ENCODE measurements at places on chromosomes 13 and 19.

- DNase-seq, result no peak
Observed at GRCh38 chr13:109093998-109094397, 464.6 kb downstream of the MYO16 start.

GRCh38 chr19:33954686-33955085 lies 158.0 kb downstream of the KCTD15 start:
- DNase-seq, result no peak

DNA sequence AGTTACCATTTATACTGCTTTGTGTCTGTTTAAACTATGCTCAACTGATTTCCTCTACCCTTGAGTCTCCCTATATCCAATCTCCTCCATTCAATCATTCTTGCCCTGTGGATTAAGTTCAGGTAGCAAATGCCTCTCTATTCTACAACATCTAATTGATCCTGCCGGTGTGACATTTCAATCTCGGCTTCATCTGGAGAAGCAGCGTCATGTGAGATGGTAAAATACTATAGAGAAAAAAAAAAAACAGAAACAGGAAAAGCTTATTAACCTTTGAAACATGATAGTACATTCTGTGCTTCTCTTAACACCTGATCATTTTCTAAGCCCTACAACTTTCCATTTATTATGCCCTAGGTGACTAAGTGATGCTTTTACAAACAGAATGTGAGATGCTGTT lies 89.4 kb downstream of the KCTD12 start:
- DNase-seq, result no peak

GRCh38 chr13:77143431-77143830 lies 116.5 kb upstream of the FBXL3 start:
- DNase-seq, result no peak

GRCh38 chr19:10884274-10884673 lies 12.9 kb downstream of the CARM1 start:
- DNase-seq, result no peak

- no peak for DNase-seq
Observed at GRCh38 chr13:102089177-102089576, 312.7 kb downstream of the FGF14 start.

GRCh38 chr13:49042476-49042875 lies 66.8 kb downstream of the FNDC3A start:
- no peak for DNase-seq

- DNase-seq, result no peak
Observed at GRCh38 chr19:43724896-43725295, 9.0 kb downstream of the IRGC start.

- no peak for DNase-seq
Observed at GRCh38 chr13:97148894-97149293, 73.2 kb upstream of the MBNL2 start.

DNA sequence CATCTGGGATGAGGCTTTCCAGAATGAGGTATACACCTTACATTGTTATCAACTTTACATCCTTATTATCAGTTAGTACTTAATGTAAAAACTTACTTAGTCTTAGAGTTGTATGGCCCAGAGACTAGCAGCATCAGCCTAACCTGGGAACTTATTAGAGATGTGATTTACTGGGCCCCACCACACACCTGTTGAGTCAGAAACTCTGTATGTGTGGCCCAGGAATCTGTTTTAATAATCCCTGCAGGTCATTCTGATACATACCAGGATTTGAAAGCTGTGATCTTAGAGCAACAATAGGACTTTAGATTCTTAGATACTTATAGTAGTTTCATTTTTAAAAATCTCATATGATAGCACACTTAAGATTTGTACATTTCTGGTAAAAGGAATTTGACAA lies 17.4 kb downstream of the FNDC3A start:
- DNase-seq, result no peak

DNA sequence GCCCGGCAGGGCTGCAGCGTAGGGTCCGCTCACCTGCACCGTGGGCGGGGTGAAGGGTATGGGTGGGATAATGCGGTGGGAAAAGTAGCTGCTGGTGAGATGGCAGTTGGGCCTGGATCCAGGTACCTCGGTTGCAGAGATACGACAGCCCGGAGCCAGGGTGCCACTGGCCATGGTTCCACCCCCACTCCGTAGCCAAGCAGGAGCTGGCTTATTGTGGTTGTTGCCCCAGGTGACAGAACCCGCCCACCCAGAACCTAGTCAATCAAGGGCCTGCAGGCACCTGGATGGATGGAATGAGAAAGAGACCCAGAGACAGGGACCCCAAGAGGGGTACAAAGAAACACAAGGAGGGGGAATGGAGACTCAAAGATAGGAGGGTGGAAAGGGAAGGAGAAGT lies 3.5 kb upstream of the LHB start:
- DNase-seq, result no peak

- no peak for DNase-seq
Observed at GRCh38 chr13:48750588-48751383, 97.1 kb downstream of the CYSLTR2 start.

- DNase-seq, result no peak
Observed at GRCh38 chr19:12092956-12093355, 28.4 kb downstream of the ZNF844 start.

DNA sequence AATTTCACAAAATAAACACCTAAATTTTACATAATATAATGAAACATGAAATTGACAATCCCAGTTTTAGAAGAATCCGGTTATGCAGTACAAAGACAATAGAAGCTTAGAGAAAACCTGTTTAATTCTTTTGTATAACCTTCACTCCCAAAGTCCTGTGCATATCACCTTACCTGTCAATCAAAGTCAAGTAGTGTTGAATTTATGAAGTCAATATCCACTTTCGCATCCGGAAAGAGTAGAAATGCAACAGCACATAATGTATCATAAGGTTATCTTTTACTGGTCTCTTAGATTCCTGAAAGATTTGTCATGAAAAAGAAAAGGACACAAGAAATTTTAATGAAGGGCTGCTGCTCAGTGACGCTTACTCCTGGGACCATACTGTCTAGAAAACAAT lies 1112.6 kb downstream of the PCDH9 start:
- no peak for DNase-seq

DNA sequence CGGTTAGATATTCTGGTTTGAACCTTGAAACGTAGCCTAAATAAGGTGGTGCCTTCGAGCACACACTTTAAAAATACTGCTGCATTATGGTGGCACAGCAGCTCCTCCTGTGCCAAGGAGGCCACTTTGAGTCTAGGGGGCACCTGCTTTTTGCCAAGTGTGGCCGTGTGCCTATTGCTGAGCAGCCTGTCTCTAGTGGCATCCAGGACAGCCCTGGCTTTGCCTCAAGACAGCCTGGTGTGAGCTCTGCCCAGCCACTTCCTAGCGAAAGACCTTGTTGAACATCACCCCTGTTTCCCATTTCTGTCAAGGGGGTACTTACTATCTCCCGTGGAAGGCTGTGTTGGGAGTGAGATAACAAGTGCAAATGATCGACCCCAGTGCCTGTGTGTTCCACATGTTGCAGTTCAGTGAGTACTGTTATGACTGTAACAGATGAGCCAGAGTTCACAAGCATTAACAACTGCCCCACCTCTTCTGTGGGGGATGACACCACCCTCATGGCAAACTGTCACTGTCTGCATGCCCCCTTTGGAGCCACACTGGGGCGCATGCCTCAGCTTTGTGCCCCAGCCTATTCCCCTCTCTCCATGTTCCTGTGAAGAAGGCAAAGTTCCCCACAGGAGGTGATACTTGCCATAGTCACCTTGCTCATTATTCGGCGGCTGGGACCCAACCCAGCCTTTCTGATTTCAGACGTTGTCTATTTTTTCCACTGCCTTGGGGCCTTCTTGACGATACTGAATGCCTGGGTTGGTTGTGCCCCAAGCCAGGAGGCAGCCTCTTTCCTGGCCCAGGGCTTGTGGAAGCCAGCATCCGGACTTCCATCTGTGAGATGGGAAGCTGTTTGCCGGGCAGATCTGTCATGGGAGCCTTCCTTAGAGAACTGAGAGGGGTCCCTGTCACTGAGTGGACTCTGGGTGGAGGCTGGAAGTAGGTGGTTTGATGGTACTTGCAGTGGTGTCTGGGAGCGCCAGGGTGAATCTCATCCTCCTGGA lies 5.4 kb downstream of the GATAD2A start:
- DNase-seq, result no peak

DNA sequence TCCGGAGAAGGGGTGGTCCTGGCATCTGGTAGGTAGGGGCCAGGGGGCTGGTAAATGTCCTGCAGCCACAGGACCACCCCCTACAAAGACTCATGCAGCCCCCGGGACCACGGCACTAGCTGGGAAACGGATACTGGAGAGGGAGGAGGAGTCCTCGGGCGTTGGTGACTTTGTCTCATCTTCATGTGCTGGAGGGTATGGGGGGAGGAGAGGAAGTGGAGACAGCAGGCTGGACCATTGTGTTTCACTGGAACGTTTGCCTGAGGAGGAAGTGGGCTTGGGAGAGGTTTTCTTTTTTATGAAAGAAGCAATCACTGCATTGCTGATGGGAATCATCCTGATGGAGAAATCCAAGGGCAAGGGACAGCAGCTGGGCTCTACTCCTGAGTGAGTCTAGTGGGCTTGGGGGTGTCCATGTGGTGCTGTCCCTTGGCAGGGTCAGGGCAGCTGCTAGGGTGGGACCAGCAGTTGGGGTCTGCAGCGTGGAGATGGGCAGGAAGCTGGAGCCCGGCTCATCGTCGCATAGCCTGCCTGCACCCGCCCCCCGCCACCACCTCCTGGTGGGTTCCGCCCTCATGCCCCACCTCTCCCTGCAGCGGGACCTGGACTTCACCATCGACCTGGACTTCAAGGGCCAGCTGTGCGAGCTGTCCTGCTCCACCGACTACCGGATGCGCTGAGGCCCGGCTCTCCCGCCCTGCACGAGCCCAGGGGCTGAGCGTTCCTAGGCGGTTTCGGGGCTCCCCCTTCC lies 1.7 kb upstream of the ADM5 start:
- no peak for DNase-seq

- DNase-seq, result peak; percentile 98
Observed at GRCh38 chr19:13846557-13847406, 30.2 kb upstream of the NANOS3 start.
